ENCODE measurements at places on chromosomes 6 and 20.

- no peak for DNase-seq
Observed at GRCh38 chr20:40713508-40713907, 24.5 kb upstream of the MAFB start.

DNA sequence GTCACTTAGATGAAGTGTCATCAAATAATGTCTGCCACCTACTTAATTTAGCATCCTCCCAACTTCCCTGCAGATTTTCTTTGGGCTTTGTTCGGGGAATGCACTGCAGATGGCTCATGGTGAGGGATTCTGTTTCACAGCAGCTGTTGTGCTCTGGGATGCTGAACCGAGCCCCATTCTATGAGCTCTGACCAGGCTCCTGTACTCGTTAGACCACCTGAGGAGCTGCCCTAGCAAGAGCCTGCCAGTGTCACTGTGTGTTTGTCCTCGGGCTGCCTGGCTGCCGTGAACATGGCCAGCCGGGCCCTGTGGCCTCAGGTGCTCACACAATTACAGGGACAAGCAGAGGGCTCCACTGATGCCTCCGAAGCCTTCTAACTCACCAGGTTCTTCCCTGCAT is 238.8 kb upstream of the ECI2 start:
- DNase-seq: no peak

GRCh38 chr6:137775720-137776119 is 91.3 kb upstream of the TNFAIP3 start:
- DNase-seq: no peak

DNA sequence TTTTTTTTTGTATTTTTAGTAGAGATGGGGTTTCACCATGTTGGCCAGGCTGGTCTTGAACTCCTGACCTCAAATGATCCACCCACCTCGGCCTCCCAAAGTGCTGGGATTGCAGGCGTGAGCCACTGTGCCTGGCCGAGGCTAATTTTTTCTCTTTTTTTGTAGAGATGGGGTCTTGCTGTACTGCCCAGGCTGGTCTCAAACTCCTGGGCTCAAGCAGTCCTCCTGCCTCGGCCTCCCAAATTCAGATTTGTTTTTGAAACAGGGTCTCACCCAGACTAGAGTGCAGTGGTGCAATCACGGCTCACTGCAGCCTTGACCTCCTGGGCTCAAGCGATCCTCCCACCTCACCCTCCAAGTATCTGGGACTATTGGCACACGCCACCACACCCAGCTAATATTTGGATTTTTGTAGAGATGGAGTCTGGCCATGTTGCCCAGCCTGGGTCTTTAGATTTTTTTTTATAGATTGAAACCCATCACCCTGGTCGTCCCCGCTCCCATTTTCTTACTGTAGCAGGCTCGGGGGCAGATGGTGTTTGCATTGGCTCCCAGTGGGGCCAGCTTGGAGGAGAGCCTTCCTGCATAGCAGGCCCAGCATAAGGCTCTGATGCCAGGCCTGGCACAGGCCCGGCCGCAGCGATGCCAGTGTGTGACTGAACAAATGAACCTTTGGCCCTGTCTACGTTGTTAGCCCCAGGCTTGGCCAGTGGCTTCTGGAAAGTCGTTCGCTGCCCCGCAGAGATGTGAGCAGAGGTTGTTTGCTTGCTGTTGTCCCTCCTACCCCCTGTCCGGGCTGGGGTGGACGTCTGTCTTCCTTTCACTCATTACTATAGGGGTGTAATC is 4.3 kb upstream of the MTG2 start:
- DNase-seq: no peak

GRCh38 chr6:157558487-157559200 is 177.7 kb downstream of the ZDHHC14 start:
- DNase-seq: no peak

GRCh38 chr20:48738399-48739304 is 89.1 kb downstream of the PREX1 start:
- no peak for DNase-seq

DNA sequence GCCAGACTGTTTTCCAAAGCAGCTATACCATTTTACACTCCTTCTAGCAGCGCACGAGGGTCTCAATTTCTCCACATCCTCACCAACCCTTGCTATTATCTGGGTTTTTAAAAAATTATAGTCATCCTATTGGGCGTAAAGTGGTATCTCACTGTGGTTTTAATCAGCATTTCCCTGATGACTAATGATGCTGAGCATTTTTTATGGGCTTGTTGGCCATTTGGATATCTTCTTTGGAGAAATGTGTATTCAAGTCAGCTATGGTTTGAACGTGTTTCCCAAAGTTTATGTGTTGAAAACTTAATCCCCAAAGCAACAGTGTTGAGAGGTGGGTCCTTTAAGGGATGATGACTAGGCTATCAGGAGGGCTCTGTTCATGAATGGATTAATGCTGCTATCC is 6.7 kb downstream of the MCUR1 start:
- no peak for DNase-seq

DNA sequence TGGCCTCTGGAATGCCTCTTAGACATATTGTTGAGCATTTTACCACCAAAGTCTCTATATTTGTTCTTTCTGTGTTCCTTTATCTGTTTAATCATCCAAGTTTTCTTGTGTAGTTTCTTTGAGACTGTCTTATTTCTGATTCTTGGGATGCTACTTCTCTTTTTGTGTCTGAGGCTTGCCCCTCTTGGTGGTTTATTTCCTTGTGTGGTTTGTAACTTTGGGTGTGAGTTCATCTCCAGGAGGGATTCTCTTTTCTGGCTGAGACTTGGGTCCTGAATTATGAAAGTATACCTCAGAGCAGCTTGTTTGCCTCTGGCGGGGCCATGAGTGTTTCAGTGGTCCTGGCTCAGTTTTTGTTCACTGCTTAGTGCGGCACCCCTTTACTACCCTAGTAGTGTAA is 33.9 kb downstream of the PPARD start:
- no peak for DNase-seq

DNA sequence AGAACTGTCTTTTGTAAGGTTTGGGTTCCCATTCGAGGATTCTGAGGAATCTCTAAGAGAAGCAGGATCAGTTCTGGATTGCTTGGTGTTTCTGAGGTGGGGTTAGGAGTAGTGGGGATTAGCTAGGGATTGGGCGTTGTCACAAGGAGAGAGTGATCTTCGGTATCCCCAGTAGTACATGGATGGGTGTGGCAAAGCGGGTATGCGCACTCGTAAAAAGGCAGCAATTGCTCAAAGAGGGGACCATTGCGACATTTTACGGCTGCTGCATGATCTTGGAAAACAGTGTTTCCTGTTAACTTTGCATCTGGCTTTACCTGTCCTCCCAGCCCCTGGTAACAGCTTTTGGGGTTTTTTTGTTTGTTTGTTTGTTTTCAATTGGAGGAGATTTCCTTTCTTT is 9.7 kb upstream of the ZSCAN9 start:
- no peak for DNase-seq

DNA sequence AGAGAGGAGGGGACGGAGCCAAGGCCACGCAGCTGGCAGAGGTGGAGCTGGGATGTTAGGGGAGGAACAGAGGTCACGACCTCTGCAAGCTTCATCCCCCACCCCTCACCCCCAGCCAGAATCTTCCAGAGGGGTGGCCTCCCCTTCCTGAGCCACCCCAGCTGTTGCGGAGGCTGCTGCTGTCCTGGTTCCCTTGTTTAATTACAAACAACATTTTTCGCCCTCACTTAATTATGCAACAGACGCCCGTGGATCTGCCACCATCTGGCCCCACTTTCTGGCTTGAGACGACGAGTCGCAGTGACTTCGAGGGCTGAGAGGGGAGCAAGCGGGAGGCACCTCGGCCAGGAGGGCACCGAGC is 153.7 kb upstream of the PTPN1 start:
- no peak for DNase-seq

DNA sequence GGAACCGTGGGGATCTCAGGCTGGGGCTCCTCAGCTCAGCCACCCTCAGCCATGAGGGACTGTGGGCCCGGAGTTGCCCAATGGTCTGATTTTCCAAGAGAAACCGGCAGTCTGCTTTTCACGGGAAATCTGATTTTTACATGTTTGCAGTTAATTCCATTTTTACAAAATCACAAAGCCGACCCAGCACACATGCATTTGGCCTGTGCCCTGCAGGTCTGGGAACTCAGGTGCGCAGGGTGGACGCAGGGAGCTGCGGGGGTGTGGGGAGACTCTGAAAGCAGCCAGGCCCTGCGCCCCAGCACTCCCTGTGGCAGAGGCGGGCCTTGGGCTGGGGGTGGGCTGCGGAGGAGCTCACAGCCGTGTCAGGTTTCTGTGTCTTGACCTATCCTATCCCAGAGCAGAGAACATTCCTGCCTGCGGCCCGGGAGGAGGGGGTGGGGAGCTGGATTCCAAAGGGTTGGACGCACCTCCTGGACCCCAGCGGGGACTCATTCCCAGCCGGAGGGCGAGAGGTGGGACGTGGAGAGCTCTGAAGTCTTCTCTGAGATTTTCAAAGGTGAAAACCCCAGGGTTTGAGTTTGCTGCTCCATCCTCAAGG is 60.6 kb downstream of the ADNP start:
- DNase-seq: no peak

DNA sequence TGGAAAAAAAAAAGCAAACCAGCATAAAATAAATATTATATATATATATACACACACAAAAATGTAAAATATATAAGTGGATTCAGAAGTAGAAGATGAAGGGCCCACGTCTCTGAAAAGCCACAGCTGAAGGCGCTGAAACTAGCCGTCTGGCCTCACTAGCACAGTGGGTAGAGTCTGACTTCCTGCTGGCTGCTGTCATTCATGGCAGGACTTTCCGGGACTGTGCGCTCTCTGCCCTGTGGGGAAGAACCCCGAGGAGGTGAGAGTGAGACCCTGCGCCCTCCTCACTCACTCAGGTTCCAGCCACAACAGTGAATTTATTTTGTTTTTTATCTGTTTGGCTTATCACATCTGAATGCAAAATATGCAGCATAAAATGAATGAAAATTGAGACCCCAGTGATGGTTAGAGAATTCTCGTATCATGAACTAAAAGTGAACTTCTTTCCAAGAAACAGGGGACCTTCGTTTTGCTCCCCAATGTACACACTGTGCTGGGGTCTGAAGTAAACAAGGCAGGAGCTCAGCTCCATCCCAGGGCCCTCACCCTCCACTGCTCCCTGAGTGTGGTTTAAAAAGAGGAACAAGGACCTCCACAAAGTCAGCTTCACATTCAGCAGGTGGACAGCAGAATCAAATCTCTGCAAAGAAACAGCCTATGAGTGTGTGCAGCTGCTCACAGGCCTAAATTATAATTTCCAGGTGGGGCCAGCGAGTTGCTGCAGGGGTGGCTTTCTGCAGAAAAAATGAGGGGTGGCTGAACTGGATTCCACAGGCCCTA is 1.3 kb upstream of the RAMACL start:
- DNase-seq: no peak

DNA sequence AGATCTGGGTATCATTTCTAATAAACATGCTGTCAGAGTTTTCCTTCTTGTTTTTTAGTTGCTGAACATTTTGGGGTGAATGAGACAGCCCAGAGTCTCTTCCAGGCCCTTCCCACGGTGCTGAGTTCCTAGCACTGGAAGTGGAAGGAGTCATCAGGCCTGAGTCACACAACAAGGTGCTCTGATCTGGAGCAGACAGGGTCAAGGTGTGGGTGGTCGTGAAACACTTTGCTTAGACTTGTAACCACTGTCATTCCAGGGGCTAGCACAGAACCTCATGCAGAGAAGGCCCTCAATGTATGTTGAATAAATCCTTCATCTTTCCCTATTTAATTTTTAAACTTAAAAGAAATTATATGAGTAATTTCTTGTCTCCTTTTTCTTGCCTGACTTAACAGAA is 60.6 kb downstream of the TXLNB start:
- DNase-seq: peak; percentile 34

DNA sequence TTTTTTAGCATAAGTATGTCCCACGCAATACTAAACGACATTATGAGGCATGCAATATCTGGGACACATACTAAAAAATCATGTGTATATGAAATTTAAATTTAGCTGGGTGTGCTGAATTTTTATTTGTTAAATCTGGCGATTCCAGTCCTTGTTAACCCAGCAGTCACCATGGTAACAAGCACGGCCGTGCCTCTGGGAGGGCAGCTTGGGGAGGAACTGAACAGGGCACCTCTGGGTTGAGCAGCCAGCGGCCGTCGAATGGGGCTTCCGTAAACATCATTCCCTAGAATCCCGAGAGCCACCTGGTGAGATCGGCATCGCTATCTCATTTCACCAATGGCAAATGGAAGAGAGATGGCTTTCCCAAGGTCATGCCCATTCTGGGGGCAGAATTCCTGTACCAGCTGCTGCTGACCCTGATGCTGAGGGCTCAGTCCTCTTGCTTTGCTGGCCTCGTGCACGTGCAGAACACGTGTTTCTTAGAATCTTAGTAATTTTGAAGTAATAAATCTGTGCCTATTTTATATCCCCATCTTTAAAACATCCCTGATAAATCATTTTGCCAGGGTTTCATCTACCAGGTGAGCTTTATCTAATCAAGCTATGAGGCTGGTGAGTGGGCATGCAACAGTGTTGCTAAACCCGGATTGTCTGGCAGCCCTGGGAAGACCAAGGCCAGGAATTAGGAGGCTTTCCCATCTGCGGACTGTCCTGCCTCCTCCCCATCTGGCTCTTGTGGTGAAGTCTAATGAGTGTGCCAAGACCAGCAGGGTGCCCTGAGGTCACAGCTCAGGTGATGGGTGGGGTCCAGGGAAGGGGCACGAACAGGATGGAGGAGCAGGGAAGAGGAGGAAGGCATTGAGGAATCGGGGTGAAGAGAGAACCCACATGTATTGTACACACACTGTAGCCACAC is 85.1 kb downstream of the AGPAT4 start:
- no peak for DNase-seq

- DNase-seq: no peak
Observed at GRCh38 chr6:69913361-69913760, 47.0 kb downstream of the COL19A1 start.

DNA sequence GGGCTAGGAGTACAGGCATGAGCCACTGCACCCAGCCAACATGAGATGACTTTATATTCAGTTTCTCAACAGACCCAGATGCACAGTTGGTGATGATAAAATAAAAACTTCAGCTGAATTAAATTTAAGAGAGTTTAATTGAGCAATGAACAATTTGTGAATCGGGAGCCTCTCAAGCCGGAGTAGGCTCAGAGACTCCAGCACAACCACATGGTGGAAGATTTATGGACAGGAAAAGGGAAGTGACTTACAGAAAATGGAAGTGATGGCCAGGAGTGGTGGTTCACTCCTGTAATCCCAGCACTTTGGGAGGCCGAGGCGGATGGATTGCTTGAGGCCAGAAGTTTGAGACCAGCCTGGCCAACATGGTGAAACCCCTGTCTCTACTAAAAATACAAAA is 10.4 kb upstream of the BCAS4 start:
- no peak for DNase-seq

GRCh38 chr20:50421356-50422340 is 88.5 kb upstream of the PTPN1 start:
- DNase-seq: no peak

DNA sequence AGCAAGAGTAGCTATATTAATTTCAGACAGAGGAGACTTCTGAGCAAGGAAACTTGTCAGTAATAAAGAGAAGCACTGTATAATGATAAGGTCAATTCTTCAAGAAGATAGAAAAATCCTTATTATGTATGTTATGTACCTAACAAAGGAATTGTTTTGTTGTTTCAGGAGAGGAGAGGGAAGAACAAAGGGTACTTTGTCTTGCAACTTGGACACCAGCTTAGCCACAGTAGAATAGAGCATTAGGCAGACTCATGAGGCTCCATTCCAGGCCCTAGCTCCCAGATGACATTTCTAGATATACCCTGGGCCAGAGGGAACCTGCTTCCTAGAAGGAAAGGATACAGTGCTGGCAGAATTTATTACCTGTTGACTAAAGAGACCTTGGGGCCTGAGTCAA is 6.5 kb upstream of the NUS1 start:
- DNase-seq: no peak
